ENCODE measurements at places on chromosomes 7 and 10.

DNA sequence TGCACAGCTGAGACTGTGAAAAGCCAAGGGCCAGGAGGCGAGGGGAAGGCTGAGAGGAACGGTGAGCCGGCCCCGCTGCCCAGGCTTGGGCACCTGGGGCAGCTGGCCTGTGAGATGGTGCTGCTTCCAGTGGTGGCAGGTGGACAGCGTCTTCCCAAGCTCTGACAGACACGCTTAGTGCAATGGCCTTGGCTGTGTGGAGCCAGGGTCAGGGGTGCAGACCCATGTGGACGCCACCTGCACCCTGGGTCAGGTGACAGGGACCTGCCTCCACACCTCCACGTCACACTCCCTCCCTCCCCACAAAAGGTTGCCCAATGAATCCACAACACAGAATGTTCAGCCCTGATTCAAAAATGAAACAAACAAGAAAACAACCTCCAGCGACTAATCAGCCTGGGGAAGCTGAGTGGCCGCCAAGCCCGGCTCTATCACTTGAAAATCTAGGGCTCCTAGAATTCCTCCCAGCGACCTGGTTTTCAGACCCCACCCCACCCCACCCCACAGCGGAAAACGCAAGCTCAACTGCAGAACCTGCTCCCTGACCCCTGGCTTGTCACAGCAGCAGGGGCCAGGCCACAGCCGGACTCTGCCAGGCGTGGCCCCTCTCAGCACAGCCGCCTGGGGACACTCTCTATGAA, 54.3 kb downstream of the PRKAG2 start:
- DNase-seq = no peak

GRCh38 chr7:3867863-3868262, 566.8 kb downstream of the SDK1 start:
- no peak for DNase-seq

GRCh38 chr10:71072131-71072822, 140.1 kb upstream of the UNC5B start:
- no peak for DNase-seq

GRCh38 chr7:5635006-5635405, 146.5 kb downstream of the RNF216 start:
- DNase-seq = no peak

- no peak for DNase-seq
Measured at GRCh38 chr7:115015619-115016018, 93.7 kb downstream of the MDFIC start.

- DNase-seq = no peak
Measured at GRCh38 chr7:140888087-140888486, 36.6 kb downstream of the BRAF start.

GRCh38 chr7:90172624-90173023, 18.4 kb downstream of the STEAP1 start:
- no peak for DNase-seq

- DNase-seq = no peak
Measured at GRCh38 chr10:24418532-24418931, 209.6 kb downstream of the KIAA1217 start.

DNA sequence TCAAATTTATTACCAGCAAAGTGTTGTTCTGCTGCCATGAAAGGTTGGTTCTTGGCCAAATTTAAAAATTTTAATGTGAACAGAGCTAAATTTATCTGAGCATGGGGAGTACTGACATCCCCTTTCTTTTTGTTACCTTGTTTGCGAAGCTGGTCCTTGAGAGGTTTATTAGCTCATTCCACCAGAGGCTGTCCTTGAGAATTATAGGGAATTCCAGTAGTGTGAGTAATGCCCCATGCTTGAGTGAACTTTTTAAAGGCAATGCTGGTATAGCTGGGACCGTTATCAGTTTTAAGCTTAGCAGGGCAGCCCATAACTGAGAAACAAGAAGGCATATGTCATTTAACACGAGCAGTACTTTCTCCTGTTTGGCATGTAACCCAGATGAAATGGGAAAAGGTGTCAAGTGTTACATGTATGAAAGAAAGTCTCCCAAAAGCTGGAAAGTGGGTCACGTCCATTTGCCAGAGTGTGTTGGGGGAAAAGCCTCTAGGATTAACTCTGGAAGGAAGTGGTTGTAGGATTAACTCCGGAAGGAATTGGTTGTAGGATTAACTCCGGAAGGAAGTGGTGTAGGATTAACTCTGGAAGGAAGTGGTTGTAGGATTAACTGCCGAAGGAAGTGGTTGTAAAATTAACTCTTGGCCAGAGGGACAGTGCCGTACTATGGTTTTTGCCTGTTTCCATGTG, 37.3 kb upstream of the AKR1C2 start:
- DNase-seq = no peak

DNA sequence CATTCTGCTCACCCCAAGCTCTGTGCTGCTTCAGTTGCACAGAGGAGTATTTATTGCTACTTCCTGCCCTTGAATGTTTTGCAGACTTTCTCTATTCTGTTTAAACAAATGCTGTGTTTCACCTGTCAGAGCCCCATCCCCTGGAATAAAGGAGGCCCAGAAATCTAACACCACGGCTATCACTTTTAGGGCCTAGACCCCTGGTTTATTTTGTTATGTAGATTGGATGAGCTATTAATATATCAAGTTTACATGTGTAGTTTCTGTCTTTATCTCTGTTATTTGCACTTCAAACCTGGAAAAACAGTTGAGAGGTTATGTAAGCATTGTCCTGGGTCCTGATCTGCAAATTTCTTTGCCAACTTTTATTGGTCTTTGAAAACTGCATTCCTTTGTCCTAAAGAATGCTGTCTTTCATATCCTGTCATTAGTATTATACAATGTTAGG, 630.1 kb downstream of the PARD3 start:
- no peak for DNase-seq

- DNase-seq = peak; percentile 38
Measured at GRCh38 chr10:86100581-86101061, 266.0 kb downstream of the GRID1 start.

GRCh38 chr10:10609379-10609955, 408.2 kb upstream of the CELF2 start:
- DNase-seq = no peak

DNA sequence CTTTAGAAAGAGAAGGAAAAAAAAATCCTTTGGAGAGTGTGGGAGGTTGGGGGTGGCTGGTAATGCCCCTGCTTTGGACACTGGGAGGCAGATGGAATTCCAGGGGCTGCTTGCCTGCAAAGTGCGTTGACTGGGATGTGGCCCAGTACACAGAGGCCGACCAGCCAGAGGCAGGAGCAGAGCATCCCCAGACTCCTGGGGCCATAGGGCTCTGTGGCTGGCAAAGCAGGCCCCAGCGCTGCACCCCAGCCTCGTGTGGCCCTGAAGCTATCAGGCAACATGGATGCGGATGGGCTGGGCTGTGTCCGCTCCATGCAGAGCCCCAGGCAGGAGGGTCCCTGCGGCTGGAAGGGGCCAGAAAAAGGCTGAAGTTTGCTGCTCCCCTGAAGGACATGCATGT, 361.6 kb upstream of the FZD8 start:
- DNase-seq = no peak

DNA sequence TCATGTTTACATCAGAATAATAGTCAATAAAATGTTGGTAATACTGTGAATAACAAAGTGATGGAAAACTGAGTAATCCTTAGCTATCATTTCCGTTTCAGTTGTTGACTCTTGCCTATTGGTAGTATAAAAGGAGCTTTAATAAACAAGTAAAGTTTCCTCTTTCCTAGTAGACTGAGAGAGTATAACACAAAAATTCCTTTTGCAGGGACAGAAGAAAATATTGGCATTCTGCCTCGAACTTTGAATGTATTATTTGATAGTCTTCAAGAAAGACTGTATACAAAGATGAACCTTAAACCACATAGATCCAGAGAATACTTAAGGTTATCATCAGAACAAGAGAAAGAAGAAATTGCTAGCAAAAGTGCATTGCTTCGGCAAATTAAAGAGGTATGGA, 9.4 kb downstream of the KIF20B start:
- DNase-seq = no peak

- peak; percentile 18 for DNase-seq
Measured at GRCh38 chr10:111297351-111297848, 220.6 kb downstream of the ADRA2A start.

DNA sequence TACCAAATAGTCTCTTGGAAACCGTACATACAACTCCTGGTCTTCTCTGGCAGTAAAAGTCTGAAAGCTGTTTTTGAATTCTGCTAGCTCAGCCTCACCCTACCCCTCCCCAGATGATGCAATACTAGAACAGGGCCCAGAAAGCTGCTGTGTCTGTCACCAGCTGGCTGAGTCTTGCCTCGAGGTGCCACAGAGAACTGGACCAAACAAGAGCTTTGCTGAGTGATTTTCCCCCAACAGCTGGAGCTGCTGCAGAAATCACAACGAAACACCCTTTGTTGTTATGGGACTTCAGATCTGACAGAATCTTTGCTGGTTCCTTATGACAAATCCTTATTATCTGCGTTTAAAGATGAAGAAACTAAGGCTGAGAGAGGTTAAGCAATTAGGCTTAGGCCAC, 134.1 kb downstream of the SPAG6 start:
- peak; percentile 28 for DNase-seq

GRCh38 chr7:128003167-128003566, 28.1 kb downstream of the LRRC4 start:
- DNase-seq = no peak

GRCh38 chr10:100341953-100342626, 4.9 kb upstream of the SCD start:
- DNase-seq = peak; percentile 79

GRCh38 chr7:145212050-145212449, 376.2 kb upstream of the TPK1 start:
- no peak for DNase-seq

GRCh38 chr10:112756235-112756527, 193.9 kb upstream of the TCF7L2 start:
- no peak for DNase-seq

- DNase-seq = peak; percentile 44
Measured at GRCh38 chr7:1669954-1670893, at the start of gene ELFN1. TSS of gene ELFN1 (plus strand) at chr7:1670277. CDS start at chr7:1744597, 74,320 bp downstream.

DNA sequence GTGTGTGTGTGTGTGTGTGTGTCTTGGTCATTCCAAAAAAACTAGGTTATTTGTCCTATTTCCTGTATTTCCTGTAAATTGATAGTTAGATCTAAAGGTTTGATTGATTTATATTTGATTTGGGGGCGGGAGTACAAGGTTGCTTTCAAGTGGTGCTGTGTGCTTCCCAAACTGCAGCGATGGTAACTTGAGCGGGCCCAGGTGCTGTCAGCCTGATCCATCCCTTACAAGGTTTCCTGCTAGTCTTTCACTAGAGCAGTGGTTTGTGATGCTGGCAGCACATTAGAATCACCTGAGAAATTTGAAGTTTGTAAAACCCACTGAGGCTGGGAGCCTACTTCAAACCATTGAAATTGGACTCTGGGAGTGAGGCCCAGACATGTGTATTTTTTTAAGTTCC, 23.7 kb downstream of the ABCC2 start:
- no peak for DNase-seq

GRCh38 chr10:605632-606325, 83.7 kb downstream of the DIP2C start:
- no peak for DNase-seq

- peak; percentile 28 for DNase-seq
Measured at GRCh38 chr7:70775570-70776156, 356.3 kb upstream of the GALNT17 start.

DNA sequence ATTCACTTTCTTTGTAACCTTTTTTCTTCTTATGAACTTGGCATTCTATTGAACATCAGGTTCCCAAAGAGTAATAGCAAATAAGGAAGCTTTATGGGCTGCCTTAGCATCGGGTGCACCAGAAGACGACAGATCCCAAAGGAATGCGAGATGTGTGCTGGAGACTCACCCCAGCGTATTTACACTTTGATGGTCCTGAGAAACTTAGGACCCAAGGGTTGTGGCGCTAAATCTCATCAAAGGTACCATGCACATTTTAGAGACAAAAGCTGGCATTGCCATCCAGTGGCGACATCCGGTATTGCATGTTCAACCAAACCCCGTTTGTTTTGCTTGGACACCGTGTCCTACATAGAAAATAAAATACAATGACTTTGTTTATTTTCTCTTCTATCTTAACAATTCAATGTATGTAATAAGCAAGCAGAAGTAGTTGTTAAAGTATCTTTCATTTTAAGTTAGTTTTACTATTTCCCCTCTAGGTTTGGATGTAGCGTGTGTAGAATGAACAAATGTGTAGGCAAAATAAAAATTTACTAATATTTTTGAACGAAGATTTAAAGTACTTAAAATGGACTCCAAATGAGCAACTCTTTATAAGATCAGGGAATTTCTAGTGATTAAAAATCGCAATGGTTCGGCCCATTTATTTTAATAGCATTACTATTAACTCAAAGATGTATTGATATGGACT, 1154.8 kb downstream of the GATA3 start:
- DNase-seq = peak; percentile 46

DNA sequence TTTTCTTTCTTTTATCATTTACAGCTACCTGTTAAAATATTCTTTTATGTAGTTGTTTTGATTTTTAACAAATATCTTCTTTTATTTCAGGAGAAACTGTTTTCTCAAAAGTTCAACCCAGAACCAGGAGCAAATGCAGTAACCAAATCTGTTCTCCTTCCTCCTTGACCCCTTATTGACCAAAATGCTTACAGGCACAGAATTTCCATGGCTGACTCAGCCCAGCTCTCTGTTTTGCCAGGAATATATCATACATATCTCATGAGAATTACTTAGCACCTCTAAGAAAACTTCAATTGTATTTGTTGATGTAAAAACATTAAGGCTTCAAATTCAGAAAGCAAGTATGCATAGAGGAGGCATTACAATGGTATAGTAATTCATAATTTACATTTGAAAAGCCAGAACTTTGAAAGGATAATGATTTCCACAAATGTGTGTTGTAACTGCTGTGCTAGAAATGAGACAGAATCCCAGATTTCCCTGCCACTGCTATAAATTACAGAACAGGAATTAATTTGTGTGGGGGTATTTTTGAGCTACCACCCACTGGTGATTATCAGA, 2.2 kb downstream of the GSAP start:
- no peak for DNase-seq

DNA sequence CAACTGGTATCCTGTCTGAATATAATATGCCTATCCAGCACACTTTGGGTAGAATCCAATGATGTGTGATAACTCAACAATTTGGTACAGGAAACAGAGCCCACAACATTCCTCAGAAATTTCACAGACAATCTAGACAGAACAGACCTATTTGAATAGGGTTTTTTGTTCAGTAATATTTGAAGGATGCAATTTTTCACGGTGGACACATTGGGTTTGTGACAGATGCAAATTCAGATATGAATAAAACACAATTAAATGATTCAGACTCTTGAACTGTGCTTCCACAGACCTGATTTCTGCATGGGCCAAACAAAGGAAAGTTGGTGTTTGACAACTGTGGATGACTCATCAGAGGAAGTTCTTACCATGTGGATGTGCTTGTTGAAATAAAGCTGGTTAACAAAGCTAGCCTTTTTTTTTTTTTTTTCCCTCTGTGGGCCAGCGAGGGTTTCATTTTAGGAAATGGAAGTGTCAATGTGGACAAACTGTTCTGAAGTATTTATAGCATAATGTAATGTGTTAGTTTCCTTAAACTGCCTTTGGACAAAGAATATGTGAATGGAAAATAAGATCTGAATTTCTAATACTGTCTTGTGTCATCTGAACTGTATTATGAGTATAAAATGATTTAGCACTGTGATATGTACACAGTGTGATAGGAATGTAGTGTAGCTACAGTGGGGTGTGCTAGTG, 43.2 kb upstream of the FAM133B start:
- peak; percentile 98 for DNase-seq
